ENCODE measurements at places on chromosomes 2 and 18.

GRCh38 chr2:62627667-62628066, 77.8 kb upstream of the EHBP1 start:
- DNase-seq: no peak

- no peak for DNase-seq
Measured at GRCh38 chr2:216756435-216756834, 61.1 kb upstream of the IGFBP5 start.

DNA sequence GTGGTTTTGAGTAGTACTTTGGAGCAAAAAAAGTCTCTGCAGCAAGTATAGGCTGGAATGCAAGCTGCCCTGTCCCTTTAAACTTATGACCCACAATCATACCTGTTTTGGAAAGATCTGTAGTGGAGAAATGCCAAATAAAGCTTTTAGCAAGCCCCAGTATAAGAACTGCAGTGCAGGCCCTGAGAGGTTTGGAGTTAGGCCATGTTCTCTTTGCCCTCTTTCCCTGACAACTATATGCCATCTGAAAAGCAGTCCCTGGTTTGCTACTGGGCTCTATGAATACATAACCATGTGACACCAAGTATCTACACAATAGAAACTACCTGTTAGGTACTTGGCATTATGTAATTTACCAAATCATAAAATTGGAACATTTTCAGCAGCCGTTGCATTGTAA, 267.4 kb upstream of the HNMT start:
- no peak for DNase-seq

DNA sequence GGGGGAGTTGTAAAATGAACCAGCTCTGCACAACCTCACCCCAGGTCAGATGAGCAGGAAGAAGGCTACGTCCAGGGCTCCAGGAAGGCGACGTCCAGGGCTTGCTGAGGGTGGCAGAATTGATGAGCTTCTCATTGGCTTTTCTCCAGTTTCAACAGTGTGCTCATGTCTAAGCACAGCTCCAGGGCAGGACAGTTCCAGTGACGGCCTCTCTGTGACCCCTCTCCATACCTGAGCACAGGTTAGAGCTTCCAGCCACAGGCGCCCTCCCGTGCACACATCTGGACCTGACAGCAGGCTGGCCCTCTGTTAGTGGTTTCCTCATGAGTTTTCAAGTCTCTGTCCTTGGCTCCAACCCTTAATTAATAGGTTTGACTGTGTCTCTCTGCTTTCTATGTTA, 327.6 kb downstream of the ZNF516 start:
- DNase-seq: no peak

DNA sequence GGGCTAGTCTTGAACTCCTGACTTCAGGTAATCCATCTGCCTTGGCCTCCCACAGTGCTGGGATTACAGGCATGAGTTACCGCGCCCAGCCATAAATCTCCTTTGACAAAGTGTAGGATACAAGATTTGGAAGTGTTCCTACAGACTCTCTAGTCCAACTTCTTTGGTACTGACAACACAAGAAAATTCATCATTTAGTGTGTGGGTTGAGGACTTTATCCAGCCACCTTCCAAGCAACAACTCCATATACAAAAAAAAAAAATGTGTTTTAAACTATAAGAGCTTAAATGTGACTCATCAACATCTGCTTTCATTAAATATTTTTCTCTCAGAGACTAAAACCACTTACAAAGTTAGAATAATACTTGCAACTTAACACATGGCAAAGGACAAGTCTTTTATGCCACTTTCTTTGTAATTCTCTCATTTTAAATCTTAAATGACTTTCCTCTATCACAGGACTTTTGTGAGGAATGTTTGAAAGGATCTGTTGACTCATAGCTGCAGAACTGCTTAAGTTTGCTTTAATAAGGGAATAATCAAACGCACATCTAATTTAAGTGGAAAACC, 46.2 kb upstream of the ITGAV start:
- DNase-seq: no peak

GRCh38 chr2:1541040-1541439, 127.8 kb downstream of the TPO start:
- no peak for DNase-seq

DNA sequence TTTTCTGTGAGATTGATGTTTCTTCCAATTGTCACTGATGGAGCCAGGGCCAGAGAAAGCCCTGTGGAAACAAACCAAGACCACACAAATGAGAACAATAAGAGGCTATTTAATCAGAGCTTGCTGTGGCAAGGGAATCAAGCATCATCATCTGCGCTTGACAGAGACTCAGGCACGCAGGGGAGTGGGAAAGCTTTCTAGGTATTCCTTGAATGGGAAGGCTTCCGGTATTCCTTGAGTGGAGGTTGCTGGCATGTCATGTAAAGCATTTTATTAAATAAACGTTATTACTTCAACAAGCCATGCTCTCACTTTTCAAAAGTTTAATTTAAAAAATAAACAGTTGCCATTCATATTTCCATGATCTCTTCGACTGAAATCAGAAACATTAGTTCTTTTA, 194.6 kb upstream of the SYT4 start:
- no peak for DNase-seq

GRCh38 chr2:220162320-220162719, 534.9 kb downstream of the SLC4A3 start:
- DNase-seq: no peak

GRCh38 chr2:167487728-167488127, 599.4 kb downstream of the XIRP2 start:
- no peak for DNase-seq

- no peak for DNase-seq
Measured at GRCh38 chr18:3104190-3105054, 91.5 kb upstream of the LPIN2 start.
